Hindlimb muscle (tissue), 1 donor: ENCODE measurements at places on chromosomes 3 and 15. TPM values are rescaled to one million over a fixed set of nuclear protein-coding genes. Genes with fewer than 3 reads are reported as not detected.

MST1R gene
- 4.4 TPM for polyA plus RNA-seq

C3orf85 gene
- not detected for polyA plus RNA-seq

ZNF619 gene
- 3.6 TPM for polyA plus RNA-seq

PLA2G4F gene
- 0.35 TPM for polyA plus RNA-seq

SNX22 gene
- polyA plus RNA-seq, result 0.97 TPM

CNTN6 gene
- 0.59 TPM for polyA plus RNA-seq

CPOX gene
- 13.7 TPM for polyA plus RNA-seq

CLSTN2 gene
- 2.5 TPM for polyA plus RNA-seq

IL20RB gene
- 0.97 TPM for polyA plus RNA-seq
